Activated naive CD4-positive, alpha-beta T cell treated with anti-CD3 and anti-CD28 coated beads for 36 hours (primary cell): ENCODE measurements at places on chromosomes 13 and 19. TPM values are rescaled to one million over a fixed set of nuclear protein-coding genes. Genes with fewer than 3 reads are reported as not detected.

DNA sequence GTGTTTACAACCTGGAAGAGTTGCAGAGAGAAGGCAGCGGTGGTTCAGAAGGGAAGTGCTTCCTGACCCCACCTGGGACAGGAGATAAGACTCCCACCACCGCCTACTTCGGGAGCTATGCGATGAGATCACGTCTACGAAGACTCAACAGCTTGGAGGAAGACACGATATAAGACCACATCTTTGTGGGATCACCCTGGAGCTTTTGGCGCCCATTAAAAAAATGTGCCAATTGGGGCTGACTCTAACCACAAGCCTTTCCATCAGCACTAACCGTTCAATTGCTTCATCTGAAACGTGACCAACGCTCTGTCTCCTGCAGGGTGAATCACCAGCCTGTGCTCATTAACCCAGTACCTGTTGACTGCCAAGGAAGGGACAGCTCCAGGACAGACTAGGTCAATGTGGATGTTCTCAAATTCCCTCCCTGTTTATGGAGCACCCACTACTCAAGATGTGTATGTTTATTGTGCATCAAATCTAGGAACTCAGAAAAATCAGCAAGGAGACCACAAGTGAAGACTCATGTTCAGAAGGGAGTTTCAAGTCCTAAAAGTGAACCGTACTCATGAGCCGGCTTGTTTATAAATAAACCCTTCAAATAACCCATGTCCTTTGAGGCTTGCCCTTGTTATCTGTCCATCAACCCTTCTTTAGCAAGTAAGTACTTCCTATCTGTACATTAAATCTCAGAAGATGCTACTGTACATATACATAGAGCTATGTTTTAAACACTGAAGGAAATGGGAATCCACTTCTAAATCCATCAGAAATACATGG, 67.5 kb downstream of the LATS2 start:
- DNase-seq, result no peak

DNA sequence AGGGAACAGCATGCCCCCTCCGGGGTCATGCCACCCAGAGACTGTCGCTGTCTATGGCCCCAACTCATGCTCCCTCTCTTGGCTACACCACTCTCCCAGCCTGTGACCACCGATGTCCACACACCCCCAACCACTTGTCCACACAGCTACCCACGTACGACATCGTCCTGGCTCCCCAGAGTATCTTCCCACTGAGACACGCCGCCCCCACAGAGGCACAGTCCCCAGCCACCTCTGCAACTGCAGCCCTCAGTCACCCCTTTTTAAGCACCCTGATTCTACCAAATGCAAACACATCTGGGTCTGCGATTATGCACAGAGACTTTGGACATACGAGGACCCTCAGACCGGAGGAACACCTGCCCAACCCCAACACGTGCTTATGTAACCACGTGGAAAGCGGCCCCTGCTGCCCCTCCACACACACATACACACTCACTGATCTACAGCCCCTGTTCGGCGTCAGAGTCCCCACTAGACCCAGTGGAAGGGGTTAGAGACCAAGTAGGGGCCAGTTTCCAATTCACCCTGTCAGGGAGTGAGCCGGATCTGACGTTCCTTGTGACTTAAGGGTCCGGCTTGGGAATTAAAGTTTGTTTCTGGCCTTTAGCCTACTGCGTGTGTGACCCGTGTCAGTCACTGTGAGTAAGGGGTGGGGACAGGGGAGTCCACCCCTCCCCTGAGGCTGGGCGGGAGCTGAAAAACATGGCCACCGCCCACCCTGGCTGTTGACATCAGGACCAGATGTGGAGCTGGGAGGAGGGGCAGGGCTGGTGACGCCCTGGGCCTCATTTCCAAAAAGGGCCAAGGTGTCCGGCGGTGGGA, 11.9 kb upstream of the AXL start:
- DNase-seq, result no peak

- no peak for DNase-seq
Measured at GRCh38 chr13:43088093-43088511, 64.7 kb downstream of the DNAJC15 start.

DNA sequence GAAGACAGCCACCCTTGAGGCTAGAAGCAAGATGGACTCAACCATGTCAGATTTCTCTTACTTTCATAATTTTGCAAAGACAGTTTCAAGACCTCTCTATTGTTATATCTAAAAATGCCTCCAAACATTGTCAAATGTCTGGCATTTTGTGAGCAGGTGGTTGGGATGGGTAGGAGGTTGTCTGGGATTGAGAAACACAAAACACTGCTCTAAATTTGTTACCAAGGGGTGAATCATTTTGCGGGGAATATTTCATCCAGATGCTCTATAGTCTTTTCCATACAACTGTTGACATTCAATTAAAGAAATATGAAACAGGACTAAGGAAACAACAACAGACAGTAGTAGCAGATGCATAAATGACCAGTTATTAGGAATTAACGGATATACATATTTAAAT, 208.2 kb downstream of the ITGBL1 start:
- no peak for DNase-seq

GRCh38 chr13:68727165-68727564, 1380.5 kb upstream of the ATXN8OS start:
- no peak for DNase-seq

The SIGLEC12 gene
- total RNA-seq, result not detected

The TSEN34 gene
- 8.5 TPM for total RNA-seq

The NCR1 gene
- total RNA-seq, result not detected
